ENCODE measurements at places on chromosomes 3 and 15.

DNA sequence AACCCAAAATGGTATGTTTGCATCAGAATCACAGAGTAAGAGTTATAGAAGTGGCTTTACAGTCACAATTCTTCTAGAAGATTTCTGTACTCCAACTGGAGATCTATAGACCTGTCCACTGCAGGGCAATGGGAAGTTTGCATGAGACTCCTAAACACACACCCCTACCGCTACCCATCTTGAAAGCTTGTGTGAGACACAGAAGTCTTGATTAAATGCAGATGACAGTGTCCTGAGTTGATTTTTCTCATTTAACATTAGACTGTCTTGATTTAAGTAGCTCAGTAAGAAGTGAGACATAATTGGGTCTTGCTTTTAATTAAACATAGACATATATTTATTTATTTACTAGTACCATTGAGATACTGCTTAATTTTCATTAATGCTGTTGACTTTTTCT, 54.4 kb downstream of the CD47 start:
- no peak for DNase-seq

DNA sequence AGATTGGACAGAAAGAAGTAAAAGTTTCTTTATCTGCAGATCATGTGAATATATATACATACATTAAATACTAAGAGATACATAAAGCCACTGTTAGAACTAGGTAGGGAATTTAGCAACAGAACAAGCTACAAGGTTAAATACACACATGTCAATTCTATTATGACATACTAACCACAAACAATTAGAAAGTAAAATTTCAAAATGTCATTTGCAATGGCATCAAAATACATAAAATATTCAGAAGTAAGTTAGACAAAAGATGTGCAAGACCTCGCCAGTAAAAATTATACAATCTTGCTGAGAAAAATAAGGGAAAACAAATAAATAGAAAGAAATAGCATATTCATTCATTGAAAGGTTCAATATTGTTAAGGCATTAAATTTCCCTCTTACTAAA, 200.0 kb upstream of the HES1 start:
- DNase-seq, result no peak

DNA sequence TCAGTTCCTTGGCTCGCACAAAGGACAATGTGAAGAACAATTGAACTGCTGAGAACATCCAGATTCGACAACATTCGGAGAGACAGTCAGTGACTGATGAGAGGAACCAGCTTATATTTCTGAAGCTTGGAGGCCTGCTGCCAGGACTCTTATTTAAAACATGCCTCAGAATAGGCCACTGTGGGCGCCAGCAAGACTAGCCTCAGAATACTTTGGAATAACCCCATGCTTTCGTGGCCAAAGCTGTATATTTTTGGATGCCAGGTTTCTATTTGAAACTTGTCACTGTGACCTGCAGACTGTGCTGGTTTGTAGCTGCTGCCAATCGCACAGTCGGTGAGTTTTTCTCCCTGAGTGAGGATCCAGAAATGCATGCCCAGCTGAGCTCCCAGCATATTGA, 129.9 kb upstream of the UBE3A start:
- no peak for DNase-seq

GRCh38 chr15:94972314-94972713, 741.0 kb downstream of the MCTP2 start:
- DNase-seq, result no peak

GRCh38 chr3:12487336-12487735, 3.1 kb downstream of the TSEN2 start:
- no peak for DNase-seq

GRCh38 chr15:71146580-71146982, 31.3 kb downstream of the THSD4 start:
- DNase-seq, result no peak

DNA sequence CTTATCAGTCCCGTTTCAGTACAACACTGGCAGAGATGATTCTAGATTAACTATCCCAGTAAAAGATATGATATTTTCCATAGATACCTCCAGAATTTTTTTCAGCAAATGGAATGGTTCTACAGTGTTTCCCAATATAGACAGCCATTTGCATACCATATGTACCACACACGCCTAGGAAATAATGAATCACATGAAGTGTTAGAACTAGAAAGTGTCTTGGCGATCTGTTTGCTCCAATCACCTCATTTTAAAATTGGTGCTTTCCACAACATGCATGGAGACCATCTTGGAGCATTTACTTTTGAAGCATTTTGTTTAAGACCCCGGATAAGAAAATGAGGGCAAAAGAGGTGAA, 2.0 kb downstream of the C2CD4A start:
- DNase-seq, result peak; percentile 57

DNA sequence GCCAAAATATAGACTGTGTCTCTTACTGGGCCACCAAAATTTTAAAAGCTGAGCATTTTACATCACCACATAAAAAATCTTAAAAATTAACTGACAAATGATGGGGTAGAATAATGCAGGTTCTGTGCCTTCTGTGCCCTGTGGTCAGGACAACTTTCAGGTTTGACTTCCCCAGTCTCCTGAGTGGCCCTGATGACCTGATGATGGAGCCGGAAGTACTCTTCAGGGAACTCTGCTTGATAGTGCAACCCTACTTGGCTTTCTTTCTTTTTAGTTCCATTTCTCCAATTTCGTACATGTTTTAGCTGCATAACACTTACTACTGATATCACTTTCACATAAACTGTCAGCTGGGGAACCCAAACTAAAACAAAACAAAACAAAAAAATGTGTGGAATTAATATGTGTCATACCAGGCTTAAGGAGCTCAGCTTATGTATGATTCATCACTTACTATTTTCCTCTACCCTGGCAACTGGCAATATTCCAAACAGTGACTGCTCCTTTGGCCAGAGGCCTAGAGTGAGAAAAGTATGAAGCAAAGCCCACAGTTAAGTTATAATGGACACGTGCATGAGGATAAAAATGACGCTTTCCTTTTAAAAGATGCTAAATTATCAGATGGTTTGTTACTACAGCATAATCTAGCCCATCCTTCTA, 194.3 kb downstream of the BCHE start:
- DNase-seq, result peak; percentile 87

All from DMS53 (cell line).